ENCODE measurements at places on chromosomes 1 and 21.

GRCh38 chr1:109826446-109826845 lies 62.7 kb upstream of the EPS8L3 start:
- no peak for DNase-seq

- no peak for DNase-seq
Measured at GRCh38 chr1:184221087-184221486, 165.7 kb upstream of the C1orf21 start.

DNA sequence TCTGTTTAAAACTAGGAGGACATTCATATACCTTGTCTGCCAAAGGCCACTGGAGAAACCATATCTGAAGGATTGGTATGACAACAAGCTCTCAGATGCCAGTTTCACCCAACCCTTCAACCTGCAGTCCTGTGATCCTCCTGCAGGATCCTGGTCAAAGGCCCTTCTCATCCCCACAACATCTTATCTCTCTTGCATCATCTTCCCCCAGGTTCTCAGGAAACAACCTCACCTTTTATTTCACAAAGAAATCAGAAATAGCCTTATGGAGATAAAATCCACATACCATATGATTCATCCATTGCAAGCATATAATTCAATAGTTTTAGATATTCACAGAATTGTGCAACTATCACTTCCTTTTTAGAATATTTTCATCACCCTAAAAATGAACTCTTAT lies 104.0 kb upstream of the DSCAM start:
- DNase-seq = no peak

DNA sequence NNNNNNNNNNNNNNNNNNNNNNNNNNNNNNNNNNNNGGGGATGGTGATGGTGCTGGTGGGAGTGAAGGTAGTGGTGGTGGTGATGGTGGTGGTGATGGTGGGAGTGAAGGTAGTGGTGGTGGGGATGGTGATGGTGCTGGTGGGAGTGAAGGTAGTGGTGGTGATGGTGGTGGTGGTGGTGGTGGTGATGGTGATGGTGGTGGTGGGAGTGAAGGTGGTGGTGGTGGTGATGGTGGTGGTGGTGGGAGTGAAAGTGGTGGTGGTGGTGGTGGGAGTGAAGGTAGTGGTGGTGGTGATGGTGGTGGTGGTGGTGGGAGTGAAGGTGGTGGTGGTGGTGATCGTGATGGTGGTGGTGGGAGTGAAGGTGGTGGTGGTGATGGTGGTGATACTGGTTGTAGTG lies 93.6 kb downstream of the CRYAA start:
- DNase-seq = no peak

- DNase-seq = no peak
Measured at GRCh38 chr1:80064524-80064923, 1058.0 kb upstream of the ADGRL4 start.

All from D721Med (cell line).